ENCODE measurements at places on chromosomes 16 and 17.

DNA sequence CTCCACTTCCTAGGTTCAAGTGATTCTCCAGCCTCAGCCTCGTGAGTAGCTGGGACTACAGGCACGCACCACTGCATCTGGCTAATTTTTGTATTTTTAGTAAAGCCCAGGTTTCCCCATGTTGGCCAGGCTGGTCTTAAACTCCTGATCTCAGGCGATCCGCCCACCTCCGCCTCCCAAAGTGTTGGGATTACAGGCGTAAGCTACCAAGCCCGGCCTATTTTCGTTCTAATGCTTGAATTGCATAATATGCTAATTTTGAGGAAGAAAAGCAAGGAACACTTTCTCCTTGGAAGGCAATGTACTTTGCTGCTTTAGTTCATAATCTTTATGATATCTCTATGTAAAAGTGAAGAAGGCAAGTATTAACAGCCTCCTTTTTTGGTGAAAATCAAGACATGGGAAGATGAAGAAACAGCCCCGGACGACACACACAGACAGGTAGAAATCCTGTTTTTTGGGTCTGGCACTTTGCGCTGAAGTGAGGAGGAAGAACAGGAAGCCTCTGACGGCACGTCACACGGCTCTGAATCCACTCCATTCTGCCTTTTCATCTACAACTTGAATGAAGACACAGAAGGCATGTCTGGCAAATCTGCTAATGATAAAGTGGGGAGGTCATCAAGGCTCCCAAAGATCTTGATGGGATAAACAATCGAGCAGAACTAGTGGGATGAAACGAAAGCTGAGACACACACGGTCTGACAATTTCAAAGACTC, 24.9 kb downstream of the VPS53 start:
- ATAC-seq = no peak

- no peak for ATAC-seq
Measured at GRCh38 chr17:57407287-57408070, 151.2 kb downstream of the MSI2 start.

DNA sequence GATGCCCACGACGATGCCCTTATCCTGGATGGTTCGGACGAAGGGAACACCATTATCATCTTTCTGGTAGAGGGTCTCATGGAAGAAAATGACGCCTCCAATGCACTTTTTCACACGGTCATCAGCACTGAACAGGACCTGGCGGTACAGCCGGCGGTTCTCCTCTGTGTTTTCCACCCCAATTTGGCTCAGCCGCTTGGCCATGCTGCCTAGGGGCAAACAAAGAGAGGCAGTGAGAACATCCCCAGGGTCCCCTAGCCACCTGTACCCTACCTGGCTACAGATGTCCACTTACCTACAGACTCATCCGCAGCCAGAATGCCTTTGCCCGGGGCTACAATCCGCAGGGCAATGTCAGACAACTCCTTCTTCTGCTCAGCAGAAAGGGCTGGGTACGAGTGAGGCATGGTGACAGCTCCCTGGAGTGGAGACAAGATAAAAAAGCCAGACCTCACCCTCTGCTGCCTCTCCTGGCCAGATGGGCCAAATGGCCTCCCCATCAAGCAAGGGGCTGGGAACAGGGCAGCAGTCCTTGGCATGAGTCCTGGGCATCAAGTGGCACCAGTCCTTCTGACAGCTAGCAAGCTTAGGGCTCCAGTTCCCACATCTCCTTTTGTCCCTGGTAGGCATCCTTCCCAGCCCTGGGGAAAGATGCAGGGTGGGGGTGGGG, 1.4 kb downstream of the ALDOC start:
- no peak for ATAC-seq

DNA sequence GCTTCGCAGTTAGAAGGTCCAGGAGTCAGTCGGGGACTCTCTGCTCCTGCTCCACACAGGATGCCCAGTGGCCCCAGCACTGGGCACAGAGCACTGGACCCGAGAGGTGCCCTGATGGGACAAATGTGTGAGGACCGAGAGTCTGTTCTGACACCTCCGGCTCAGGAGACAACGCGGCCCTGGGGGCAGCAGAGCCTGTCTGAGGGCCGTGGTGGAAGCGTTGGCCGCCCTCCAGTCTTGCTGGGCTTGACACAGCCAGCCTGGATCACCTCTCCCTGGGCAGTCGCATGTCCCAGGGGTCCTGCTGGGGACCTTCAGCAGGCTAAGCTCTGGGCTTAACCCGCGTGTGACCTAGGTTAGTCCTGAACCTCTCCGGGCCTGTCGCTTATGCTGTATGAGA, 23.1 kb downstream of the LGALS9 start:
- ATAC-seq = no peak
